ENCODE measurements at places on chromosomes 3 and 15.

DNA sequence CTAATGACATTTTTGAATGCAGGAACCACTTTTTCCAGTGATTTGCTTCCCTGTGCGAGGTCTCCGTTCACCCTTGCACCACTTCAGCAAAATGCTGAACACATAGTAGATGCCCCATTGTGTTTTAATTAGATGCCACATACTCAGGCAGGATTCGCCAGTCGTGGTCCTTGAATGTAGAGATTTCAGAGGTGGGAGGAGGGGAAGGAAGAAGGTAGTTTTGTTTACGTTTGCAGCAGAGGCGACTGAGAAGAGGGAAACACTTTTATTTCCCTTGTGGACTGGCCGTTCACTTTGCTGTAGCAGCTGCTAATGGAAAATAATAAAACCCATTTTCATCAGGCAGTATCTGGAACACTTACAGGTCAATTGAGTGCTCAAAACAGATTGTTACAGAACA is 262.8 kb upstream of the TBL1XR1 start:
- DNase-seq: no peak

DNA sequence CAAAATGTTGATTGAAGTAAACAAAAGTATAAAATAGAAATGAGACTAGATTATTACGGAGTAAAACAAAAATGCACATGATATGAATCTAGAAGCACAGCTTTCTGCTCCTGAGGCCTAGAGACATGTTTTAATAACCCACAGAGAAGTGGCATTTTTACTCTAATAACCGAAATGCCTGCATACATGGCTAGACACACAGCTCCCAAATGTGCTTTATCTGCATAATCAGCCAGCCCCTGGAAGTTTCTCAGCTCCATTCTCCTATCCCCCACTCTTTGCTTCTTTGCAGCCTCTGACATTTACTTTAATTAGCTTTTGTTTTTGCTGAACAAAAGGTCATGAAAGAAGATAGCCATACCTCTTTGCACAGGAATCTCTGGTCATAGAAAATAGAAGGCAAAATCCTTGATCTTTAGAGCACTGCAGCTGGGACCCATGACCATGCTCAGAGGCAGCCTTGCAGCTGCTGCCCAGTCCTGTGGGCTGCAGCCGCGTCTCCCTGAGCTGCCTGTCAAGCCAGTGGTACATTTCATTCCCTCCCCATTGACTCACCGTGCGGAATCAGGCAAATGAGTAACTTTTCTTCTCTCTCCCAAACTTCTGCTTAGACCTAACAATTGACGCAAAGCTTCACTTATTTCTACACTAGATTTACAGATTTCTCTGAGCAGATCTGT is at the start of gene VEPH1:
Gene VEPH1, minus strand, starts transcription at position 501 of the 680 bp plus-strand sequence. CDS start 8,067 bp downstream, outside the sequence.
- DNase-seq: no peak

GRCh38 chr3:19155375-19155774 is 7.1 kb downstream of the KCNH8 start:
- DNase-seq: no peak

- DNase-seq: no peak
Measured at GRCh38 chr3:123119802-123120201, 53.0 kb downstream of the PDIA5 start.

GRCh38 chr3:108133048-108133369 is 42.2 kb upstream of the CD47 start:
- DNase-seq: no peak

DNA sequence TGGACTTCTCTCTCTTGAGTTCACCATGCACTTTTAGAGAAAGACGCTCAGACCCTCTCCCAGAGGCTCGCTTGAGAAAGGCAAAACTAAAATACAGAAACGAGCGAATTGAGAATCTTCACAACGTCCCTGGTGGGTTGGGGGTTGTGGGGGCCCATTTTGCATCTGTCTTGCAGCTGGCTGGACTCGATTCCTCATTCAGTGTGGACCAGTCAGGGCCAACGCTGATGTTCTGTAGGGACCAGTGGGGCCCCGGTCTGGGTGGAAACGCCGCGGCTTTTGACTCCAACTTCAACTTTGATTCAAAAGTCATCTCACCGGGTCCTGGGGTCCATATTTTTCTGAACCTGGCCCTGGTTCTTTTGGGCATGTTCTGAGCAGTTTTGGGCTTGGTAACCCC is 68.1 kb downstream of the SLC6A6 start:
- DNase-seq: no peak
